ENCODE measurements at places on chromosomes 2 and 18. TPM values are rescaled to one million over a fixed set of nuclear protein-coding genes. Genes with fewer than 3 reads are reported as not detected.

The RTP5 gene
- total RNA-seq, result not detected

DNA sequence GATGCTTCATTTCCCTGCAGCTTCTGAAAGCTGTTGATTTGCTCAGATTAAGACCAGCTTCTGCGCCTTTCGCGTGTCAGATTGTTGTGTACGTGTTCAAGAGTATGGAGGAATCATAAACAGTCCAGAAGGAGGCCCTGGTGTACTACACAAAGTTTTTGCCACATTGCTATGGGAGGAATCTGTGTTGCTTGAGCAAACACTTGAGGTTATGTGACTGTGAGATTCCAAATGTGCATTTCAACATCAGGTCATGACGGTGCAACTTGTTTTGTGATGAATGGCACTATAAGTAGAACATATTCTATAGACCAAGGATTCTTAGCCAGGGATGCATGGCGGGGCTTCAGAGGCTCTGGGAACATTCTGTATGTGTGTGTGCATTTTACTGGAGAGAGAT, 35.0 kb downstream of the SRSF7 start:
- peaks cover 12% of the 10 kb centered on the region for H3K4me1 ChIP-seq
- H3K36me3 ChIP-seq, result no peaks in the 10 kb centered on the region
- no peaks in the 10 kb centered on the region for H3K27me3 ChIP-seq
- H3K4me3 ChIP-seq, result no peak overlapping the region

The KIF5C gene
- total RNA-seq, result 2.9 TPM

GRCh38 chr2:190468814-190469569, 60.8 kb downstream of the MFSD6 start:
- H3K36me3 ChIP-seq, result peaks cover 6% of the 10 kb centered on the region
- H3K4me1 ChIP-seq, result peaks cover 36% of the 10 kb centered on the region
- H3K27ac ChIP-seq, result peak overlapping the region; percentile 76

The BUB1 gene
- total RNA-seq, result 66.1 TPM

Measured in Calu3 (cell line).